ENCODE measurements at places on chromosomes 4 and X.

GRCh38 chr4:137685357-137685756 lies 153.1 kb upstream of the PCDH18 start:
- no peak for DNase-seq

GRCh38 chr4:10565166-10565780 lies 108.0 kb upstream of the ZNF518B start:
- DNase-seq: no peak

DNA sequence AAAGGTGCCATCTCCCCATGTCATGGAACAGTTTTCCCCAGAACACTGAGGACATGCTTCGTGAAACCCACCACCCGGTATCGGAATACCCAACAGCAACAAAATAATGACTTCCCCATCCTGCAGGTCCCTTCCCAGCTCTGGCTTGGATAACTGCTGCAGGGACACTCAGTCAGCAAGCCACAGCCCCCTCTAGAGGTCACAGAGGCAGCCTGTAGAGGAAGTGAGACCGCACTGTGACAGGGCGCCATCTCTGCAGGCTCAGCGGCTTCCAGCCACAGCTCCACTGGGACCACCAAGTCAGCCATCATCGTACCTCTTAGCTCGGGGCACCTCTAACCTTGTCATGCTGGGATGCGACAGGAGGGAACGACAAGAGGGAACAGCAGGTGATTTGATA lies 315.9 kb downstream of the LDB2 start:
- DNase-seq: no peak

GRCh38 chr4:74623041-74623440 lies 171.3 kb downstream of the BTC start:
- DNase-seq: no peak

DNA sequence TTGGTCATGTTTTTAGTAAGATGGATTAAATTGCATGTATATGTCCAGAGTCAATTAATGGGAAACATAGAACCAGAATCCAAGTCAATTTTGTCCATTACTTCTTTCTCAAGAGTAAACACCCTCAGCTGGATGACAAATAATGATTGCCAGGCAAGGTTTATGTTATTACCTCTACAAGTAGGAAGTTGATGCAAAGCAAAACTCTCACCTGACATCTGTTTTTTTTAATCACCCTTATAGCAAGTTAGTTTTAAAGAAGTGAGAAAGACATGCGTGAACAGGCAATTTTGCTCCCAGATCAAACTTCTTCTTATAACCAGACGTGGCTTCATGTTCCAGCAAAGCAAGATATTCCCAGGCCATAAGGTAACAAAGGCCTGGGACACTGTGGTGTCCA lies 348.5 kb upstream of the FTHL17 start:
- no peak for DNase-seq

- DNase-seq: no peak
Observed at GRCh38 chrX:22652596-22652995, 347.2 kb upstream of the DDX53 start.
